AG08396 (cell line): ENCODE measurements at places on chromosomes 4 and X.

DNA sequence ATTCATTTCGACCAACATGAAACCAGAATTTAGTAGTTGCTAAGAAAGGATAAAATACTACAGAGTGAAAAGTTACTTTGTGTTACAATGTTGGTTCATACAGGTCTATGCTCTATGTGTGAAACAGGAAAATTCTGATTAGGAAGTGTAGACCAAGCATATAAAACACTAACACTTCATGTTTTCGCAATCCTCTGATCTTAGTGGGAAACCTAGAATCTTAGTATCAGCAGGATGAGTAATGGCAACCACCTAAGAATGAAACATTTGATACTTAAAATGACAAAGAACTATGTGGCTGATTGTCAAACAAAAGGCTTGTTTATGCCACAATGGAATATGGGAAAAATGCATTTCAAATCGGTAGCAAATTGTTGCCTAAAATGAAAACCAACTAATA, 116.1 kb downstream of the AMMECR1 start:
- DNase-seq: no peak

DNA sequence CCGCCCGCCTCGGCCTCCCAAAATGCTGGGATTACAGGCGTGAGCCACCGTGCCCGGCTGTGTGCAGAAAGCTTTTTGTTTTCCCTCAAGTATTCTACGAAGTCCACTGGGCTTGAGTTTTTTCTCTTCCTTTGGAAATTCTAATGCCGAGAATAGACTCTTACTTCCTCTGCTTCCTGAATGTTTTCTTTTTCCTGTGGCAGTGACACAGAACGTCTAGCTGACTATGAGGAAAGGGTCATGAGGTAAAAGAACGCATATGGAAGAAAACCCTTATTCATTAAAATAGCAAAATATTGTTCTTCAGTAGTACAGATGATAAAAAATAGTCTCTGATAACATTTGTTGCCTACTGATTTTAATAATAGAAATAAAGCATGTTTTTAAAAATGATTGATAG, 4.9 kb upstream of the SLC25A4 start:
- DNase-seq: no peak

GRCh38 chrX:2370456-2370855, 130.3 kb downstream of the DHRSX start:
- DNase-seq: no peak

DNA sequence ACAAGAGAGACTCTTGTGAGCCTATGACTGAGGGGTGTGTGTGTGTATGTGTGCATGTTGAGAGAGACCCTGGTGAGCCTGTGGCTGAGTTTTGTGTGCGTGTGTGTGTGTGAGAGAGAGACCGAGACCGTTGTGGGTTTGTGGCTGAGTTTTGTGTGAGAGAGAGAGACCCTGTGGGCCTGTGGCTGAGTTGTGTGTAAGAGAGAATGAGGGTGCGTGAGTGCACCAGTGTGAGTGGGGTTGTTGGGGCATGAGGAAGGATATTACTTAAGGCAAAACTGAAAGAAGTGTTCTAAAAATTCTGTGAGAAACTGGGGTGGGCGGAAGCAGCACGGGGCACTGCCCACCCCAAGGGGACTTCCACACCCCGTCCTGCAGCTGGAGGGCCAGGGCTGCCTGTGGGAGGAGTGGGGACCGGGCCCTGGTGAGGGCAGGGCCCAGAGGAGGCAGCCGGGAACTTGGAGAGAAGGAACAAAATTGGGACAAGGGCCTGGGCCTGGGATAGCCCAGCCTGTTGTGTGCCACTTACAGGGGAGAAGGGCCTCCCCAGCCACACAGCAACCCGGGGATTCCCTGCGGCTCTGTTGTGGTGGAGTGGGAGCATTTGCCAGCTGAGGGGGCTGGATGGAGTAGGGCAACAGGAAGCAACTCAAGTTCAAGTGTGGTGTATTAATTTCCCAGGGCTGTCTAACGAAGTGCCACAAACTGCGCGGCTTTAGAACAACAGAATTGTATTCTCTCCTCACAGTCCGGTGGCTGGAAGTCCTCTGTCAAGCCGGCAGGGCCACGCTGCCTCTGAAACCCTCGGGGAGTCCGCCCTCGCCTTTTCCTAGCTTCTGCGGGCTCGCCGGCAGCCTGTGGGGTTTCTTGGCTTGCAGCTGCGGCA, 22.1 kb downstream of the TMEM131L start:
- DNase-seq: peak; percentile 17
